ENCODE measurements at places on chromosomes 12 and 14.
A peak's percentile ranks its signal among the peaks of the same experiment; 100 is the strongest.

DNA sequence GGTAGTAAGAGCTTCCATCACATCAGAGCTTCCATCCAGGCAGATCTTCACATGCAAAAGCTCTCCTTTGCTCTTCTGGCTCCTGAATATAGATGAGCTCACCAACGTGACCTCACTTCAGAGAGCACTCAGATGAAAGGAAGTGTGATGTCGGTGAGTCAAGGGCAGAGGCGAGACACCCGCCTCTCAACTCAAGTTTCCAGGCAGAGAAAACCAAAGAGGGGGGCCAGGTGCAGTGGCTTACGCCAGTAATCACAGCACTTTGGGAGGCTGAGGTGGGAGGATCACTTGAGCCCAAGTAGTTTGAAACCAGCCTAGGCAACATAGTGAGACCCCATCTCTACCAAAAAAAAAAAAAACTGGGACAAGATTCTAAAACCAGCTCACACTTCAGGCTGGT lies 126.9 kb downstream of the DUSP6 start:
- DNase-seq, result peak; percentile 15

DNA sequence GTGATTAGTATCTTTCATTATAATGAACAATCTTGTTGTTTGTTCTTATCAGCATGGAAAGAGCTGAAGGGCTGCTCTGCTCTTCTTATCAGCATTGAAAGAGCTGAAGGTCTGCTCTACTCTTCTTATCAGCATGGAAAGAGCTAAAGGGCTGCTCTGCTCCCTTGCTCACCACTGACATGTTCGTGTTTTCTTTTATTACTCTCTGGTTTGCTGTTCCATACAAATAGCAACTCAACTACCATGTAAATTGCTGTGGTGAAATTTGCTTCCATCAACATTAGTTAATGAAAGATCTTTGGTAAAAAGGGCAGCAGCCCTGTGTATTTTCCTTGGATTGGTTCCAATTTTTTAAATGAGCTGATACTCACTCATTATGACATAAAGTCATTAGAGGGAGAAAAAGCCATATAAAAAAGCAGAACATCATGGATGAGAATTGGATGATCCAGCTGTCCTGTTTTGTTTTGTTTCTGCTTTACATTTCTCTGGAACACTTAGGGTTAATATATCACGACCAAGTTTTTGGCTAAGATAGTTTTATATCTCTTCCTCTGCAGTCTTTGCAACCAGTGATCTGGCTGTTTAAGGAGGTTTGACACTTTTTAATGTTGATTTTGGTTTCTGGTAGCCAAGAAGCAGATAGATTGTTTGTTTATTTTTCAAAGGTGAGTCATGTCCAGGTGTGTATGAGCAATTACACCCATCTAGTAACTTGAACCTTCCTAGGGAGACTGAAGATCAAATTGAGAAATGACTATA lies 356.6 kb downstream of the CEP128 start:
- no peak for DNase-seq

GRCh38 chr14:75494896-75495295 lies 27.4 kb upstream of the BATF start:
- no peak for DNase-seq

DNA sequence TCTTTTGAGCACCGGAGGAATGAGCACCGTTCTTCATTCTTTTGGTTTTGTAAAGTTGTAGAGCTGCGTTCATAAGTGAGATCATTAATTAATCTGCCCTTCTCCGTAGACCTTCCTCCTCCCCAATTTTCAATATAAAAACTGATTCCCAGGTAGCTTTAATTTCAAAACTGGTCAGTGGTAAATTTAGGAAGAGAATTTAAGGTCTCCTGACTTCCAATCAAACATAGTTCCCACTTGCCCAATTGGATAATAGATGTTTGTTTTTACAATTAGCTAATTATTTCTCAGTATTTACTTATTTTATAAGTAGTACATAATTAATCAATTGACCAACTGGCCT lies 27.2 kb upstream of the YBX3 start:
- DNase-seq, result no peak

DNA sequence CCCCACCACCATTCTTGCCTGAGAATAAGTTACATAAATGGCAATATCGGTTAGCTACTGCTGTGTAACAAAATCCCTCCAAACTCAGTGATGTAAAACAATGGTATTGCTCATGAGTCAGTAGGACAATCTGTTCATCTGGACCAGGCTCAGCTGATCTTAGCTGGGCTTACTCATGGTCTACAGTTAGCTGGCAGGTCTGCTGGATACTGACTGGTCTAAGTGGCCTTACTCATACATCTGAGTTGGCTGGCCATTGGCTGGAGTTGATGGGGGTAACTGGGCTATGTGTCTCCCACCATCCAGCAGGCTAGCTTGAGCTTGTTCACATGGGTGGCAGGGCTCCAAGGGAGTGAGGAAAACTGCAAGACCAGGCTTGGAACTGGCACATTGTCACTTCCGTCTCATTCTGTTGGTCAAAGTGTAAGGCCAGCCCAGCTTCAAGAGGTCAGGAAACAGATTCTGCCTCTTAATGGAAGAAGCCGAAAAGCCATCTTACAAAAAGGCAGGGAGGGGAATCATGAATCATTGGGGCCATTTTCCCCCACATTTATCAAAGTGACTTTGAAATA lies 56.7 kb upstream of the CHGA start:
- DNase-seq, result no peak

- no peak for DNase-seq
Observed at GRCh38 chr14:50624447-50624846, 43.7 kb downstream of the SAV1 start.

GRCh38 chr12:54262403-54262925 lies 17.5 kb downstream of the CBX5 start:
- no peak for DNase-seq

DNA sequence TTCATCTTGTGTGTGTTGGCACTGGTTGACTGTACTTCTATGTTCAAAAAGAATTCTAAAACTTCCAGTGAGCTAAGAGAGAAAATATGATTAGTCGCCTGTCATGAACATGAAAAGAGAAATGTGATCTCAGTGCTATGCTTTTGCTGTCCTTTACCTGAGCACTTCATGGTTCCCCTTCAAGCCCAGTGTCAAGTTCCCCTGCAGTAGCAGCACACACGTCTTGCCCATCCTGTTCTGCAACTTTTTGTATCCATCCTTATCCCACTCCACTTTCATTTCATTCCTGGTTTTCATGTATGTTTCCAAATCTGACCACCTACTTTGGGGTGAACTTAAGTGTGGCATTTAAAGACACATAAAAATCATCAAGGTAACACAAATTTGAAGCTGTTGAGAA lies 848.0 kb upstream of the USP15 start:
- no peak for DNase-seq

DNA sequence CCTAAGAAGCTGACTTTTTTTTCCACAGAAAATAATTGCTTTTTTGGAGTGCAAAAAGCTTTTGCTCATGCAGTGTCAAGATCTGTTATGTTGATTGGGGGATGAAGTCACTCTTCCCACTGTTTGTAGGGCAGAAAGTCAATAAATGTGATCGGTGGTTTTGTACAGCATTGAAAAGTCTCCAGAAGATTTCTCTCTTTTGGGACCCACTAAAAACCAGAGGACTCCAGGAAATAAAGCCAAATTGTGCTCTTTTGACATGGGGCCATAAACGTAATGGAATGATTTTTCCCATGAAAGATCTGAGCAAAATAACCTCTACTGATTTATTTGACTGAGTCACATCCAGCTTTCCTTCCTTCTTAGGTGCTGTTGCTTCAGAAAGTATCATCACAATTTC lies 122.5 kb downstream of the SNAPC1 start:
- DNase-seq, result no peak

GRCh38 chr12:57744194-57744776 lies 554 bp upstream of the TSPAN31 start:
- DNase-seq, result peak; percentile 73

DNA sequence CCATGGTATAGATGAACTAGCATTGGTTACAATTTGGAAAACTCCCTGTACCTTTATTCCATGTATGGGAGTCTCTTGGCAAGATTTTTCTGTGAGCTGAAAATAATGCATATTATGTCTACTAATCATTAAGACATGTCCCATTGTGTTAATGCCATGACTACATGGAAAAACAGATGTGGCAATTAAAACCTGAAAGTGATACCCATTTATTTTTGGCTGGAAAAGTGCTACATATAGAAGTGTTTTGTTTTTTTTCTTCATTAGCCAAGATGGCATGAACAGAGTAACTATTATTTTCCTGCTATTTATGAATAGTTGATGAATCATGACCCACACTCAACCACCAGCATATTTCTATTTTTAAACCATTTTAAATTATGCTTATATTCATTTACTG lies 58.2 kb downstream of the ALG10B start:
- no peak for DNase-seq

DNA sequence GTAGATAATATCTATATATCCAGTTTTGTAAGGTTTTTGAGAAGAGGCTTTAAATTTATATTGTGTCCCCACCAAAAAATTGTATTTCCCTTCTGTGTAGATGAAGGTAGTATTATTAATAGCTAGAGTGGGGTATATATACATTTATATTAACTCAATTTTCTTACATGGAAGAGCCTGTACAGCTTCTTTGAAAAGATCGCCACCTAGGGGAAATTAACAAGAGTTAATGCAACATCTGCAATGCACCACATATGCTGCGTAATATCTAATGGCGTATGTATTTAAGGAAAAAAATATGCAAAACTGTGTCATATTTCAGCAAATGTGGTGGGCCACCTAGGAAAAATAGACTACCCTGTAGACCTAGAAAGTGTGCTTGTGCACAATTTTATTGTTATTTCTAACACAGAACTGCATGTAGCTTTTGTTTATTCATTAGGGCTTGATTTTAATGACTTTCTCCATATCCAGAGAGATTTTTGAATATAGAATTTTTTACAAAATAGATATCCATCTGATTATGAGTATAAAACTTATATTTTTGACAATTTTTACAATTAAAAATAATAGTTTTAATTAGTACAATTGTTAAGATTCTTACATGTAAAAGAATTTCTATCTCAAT lies 14.0 kb downstream of the CCER1 start:
- DNase-seq, result peak; percentile 10

DNA sequence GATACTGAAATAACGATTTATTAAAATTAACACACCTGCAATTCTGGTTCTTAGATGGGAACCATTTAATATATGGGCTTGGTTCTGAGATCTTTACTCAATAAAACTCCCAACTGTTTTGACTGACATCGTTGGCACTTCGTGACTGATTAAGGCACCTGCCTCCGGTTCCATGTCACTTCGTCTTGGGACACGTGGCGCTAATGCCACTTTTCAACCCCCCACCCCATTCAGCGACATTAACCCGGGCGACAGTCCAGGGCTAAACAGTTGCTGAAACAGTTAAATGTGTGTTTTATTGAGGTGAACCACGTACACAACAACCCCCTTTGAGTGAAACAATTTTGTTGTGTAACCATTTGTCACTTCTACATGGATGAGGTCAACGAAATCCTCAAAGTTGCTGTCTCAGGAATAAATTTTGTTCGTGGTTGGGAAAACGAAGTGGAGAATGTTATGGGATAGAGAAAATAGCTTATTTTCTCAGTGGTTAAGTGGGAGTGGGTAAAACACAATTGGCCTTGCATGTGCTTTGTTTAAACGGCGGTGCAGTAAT lies 9.9 kb upstream of the SLC38A2 start:
- no peak for DNase-seq

- DNase-seq, result no peak
Observed at GRCh38 chr14:97687944-97688630, 890.9 kb downstream of the VRK1 start.

DNA sequence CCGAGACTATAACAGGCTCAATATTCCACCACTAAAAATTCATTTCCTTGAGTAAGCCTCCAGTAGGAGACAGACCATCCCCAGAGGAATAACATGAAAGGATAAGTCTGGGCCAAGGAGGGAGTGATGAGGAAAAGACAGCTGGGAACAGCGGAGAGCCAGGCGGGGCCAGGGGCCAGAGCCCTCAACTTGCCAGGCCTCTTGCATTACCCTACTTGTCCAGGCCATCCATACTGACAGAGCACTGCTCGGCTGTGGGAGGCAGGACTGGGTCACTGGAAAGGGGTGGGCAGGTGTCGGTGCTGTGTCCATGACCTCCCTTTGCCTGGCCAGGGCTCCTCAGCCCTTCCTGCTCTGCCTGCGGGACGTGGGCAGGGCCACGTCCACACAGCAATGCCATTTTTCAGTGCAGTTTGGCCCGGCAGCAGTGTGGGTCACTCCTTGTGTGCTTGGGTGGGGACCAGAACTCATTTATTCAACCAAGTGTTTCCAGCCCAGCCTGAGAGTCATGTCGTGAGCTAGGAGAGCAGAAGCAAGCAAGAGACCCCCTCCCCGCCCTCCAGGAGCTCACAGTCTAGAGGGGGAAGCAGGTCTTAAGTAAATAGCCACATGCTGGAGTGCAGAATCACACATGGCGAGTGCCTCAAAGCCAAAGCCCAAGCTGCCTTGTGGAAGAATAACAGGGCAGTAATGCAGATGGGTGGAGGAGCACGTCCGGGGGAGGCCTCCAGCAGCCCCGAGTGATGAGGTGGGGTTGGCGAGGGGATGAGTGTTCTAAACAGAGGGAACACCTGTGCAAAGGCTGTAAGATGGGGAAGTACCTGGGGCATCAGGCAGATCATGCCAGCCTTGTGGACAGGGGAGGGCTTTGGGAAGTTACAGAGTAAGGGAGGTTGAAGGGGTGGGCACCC lies 8.9 kb upstream of the FAIM2 start:
- no peak for DNase-seq

DNA sequence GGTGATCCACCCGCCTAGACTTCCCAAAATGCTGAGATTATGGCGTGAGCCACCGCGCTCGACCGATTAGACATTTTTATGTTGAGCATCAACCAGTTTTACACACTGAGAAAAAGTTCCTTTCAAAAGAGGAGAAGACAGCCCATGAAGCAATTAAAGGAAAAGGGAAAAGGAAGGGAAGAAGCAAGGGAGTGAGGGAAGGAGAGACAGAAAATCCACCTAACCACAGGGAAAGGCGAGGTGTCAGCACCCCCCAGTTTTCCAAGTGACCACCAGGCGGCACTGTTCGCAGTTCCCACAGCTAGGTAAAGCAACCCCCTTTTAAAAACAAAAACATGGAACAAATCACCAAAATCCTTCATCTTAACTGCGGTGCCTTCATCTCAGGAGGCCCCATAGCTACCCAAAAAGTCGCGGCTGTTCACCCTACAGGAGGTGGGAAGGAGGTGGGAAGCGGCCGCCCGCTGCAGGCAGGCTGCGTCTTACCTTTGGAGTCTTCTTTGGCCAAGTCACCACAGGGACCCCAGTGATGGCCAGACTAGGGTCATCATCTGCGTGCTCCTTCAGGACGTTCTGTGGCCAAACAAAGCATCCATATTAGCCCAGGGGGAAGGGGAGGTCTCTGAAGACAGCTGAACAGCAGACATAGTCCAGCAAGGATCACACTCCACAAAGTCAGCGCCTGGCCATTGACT lies 86.6 kb downstream of the KDM2B start:
- peak; percentile 67 for DNase-seq

DNA sequence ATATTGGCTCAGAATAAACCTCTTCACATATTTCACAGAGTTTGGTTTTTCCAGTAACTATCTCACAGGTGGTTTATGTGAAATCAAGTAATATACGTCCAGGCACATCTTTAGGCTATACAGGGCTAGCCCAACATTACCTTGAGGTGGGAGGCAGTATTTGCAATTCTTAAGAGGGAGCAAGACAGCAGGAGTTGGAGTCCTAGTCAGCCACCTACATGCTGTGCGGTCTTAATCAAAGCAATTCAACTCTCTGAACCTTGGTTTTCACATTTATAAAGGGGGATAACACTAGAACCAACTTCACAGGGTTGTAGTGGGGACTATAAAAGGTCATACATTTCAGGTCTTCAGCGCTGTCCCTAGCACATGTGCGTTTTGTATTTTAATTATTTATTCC lies 73.5 kb upstream of the FICD start:
- DNase-seq, result no peak

All from GM10248 (cell line).